NCI-H460 (cell line): ENCODE measurements at places on chromosomes 4 and X. TPM values are rescaled to one million over a fixed set of nuclear protein-coding genes. Genes with fewer than 3 reads are reported as not detected.

DNA sequence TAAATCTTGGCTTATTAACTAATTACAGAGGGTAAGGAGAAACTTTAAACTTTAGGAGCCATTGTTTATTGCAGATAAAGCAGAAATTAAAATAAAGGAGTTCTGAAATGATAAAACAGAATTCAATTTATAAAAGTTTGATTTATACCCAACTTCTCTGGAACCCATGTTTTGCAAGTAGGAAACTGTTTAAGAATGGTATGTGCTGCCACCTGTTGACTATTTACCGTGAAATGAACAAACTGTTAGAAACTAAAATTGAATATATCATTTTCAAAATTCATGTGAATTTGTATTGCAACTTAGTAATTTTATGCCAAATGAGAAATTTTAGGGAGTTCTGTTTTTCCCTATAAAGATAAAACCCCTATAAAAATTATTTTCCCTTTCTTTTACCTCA, 11.0 kb upstream of the TBC1D8B start:
- peak; percentile 2 for DNase-seq

DNA sequence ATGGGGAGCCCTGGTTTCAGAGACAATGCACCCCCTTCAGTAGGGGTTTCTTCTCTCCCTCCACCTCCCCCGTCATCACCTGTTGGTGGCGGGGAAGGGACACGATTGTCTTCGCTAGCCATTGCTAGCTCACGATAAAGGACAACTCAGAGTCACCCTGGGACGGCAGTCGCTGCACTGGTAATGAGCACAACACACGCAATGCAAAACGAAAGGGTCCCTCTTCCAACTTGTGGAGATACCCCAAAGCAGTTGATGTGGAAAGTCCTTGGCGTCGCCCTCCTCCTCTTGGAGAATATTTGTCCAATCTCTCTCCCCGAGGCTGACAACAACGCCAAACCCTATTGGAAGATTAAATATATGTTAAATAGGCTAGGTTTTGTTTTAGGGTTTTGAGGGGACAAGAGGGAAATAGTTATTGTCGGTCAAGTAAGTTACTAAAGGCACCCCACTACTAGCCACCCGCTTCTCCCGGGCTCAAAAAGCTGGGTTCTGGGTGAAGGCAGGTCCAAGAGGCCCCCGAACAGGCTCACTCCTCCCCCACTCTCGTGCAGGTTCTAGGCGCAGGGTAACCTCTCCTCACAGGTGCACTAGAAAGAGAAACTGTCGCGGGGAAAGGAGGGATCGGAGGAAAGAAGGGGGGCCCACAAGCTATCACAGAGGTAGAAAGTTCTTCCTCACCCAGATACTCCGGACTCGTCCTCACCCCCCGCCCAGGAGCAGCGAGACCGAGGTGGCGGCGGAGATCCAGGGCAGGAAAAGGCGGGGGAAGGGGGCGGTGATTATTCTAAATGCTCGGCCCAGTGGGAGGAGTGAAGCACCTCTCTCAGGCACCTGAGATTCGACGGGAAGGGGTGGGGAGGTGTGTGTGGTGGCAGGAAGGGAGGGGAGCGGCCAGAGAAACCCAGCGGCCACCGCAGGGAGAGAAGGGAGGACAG, at the start of gene LRBA:
LRBA (minus strand) TSS at position 764 of the 938 bp plus-strand sequence; CDS start at position 122, 642 bp downstream.
- peak; percentile 57 for DNase-seq

DNA sequence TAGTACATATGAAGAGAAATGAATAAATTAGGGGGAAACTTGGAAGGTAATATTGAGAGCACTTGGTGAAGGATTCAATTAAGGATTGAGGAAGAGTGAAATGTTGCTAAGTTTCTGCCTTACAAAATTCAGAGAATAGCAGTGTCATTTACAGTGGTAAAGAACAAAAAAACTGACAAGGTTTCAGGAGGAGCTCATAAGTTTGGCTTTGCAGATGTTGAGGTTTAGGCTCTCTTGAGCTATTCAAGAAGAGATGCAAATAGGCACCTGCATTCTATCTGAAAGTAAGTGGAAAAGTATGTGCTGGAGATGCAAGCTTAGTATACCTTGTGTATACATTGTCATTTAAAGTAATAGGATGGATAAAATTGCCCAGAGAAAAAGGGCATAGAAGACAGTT, 22.3 kb upstream of the EMCN start:
- DNase-seq: no peak

Gene FRAS1
- 1.7 and 2.2 TPM in 2 replicates for total RNA-seq

DNA sequence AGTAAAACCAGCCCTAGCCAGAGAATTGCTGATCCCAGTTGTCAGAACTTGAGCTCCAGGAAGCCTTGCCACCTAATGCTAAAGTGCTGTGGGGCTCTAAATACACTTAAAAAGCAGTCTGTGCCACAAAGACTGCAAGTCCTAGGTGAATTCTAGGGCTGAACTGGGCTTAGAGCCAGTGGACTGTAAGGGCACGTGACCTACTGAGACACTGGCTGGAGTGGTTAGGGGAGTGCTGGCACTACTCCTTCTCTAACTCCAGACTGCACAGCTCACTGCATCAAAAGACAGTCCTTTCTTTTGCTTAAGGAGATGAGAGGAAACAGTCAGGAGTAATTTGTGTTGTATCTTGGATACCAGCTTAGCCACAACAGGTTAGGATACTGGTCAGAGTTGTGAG, 1240.2 kb downstream of the FAM133A start:
- no peak for DNase-seq

Gene WDFY3
- total RNA-seq: 25.7 and 31.8 TPM in 2 replicates

Gene ETDA
- not detected in 2 replicates for total RNA-seq

- no peak for DNase-seq
Measured at GRCh38 chr4:146029939-146030710, 91.5 kb upstream of the ZNF827 start.

GRCh38 chr4:161714931-161715330, 448.9 kb downstream of the FSTL5 start:
- DNase-seq: no peak

DNA sequence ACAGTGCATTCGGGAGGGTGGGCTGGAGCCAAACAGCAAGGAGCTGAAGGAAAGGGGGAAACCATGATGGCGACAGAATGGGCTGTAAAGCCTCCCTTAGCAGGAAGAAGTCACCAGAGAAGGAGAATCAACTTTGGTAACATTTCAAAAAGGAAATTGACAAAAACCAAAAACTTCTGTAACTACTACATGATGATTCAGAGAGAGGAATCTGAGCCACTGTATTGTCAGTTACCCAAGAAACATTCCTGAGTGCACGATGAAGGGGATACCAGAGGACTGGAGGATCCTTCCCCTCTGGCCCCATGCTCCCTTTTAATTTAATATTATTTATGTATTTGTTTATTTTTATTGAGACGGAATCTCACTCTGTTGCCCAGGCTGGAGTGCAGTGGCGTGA, 26.3 kb downstream of the PDHA1 start:
- no peak for DNase-seq

DNA sequence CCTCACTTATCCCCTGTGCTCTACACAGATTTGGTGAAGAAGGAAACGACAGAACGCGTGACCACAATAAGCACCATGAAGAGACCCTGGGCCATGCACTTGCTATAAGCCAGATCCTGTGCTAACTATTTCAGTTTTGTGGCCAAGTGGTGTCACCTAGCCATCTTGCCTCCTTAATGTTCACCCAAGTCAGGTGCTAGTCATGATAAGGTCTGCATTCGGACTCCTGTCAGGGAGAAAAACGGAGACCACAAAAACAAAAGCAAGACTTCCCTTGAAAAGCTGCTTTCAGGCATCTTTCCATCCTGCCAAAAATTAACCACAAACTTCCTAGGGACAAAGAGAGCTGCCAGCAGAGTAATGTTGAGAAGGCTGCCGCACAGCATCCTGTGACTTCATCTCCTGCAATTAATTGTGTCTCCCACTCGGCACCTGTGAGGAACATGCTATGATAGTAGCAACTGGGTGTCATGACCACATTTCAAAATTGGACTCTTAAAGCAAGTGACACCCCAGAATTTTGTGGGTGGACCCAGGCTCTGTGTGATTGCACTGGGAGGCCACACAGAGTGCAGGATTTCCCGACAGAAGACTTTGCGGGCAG, 8.8 kb upstream of the IDS start:
- no peak for DNase-seq

Gene S100P
- total RNA-seq: 169 and 210 TPM in 2 replicates

GRCh38 chrX:23548164-23548563, 119.1 kb upstream of the PRDX4 start:
- DNase-seq: no peak

DNA sequence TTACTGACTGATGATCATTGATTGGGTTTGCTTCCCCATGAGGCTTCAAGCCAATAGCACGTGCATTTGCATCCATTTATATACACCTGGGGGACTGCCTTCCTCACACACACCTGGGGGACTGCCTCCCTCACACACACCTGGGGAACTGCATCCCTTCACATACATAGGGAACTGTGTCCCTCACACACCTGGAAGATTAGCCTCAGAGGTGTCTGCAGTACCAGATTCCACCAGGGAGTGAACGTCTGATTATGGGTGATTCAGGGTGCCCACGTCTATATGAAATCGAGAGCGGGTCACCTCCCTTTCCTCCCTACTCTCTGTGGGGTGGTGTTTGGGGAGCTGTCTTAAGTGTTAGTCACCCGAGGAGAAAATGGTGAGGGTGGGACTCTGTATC, 16.9 kb downstream of the CD99 start:
- no peak for DNase-seq

GRCh38 chr4:108709234-108709633, 53.6 kb downstream of the ETNPPL start:
- DNase-seq: no peak

DNA sequence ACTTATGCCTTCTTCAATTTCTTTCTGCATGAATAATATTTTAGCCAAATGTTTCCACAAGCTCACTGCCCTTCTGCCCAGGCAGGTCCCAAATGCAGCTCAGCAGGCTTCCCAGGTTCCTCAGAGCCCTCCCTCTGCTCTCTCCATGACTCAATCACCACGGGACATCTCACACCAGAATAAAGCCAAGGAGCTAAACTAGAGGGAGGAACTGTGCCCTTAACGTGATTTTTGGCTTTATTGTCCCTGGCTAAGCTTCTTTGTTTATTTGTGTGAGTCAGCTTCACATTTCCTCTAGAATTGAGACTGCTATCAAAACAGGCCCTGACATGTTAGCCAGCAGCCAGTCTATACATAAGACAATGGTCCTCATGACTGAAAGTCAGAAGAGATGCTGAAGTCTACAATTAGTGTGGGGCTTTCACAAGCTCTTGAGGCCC, 186.4 kb upstream of the GALNT7 start:
- DNase-seq: peak; percentile 53

DNA sequence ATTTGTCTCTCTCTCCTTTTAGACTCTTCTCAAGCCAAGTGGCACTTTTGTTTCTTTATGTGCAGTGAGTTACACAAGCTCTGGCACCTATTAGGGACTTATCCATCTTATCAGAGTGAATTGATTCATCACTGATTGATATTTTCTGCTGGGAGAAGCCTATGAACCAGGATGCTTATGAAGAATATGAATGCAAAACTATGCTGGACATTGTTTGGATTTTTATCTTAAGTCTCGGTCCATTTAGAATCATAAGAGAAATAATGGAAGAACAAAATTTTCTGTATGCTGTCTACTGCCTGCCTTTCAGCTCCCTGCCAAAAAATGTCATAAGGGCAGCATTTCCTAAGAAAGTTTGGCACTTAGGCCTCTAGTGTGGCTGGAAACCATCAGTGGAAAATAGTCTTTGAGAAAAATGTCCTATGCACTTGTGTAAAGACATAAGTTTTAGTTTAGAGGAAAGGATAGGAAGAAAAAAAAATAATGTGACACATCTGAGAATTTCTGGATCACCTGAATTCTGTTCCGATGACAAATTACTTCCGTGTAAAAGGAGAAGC, 365.7 kb upstream of the MAD2L1 start:
- DNase-seq: no peak

GRCh38 chr4:34566091-34566490, 1678.2 kb downstream of the ARAP2 start:
- DNase-seq: no peak

DNA sequence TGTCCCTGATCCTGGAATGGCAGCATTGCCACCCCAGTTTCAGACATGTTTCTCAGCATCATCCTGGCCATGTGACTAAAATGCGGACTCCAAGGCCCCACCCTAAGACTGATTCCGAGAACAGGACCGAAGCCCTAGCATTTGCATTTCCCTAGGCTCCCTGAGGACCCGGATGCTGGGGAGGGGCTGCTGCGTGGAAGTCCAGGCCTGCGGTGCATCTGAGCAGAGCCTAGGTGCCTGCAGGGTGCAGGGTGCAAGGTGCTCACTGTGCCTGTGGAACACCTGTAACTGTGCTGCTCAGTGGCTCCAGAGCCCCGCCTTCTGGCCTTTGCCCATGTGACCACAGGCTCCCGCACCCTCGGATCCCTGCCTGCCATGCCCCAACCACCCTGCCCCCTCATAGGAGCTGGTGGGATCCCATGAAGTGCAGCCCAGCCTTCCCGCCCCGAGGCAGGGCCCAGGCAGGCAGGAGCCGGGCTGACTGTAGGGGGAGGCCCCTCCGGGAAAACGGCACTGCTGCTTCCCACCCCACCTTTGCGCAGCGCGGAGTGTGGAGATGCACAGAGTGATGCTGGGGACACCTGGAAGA, 14.9 kb downstream of the PNMA6F start:
- DNase-seq: no peak

DNA sequence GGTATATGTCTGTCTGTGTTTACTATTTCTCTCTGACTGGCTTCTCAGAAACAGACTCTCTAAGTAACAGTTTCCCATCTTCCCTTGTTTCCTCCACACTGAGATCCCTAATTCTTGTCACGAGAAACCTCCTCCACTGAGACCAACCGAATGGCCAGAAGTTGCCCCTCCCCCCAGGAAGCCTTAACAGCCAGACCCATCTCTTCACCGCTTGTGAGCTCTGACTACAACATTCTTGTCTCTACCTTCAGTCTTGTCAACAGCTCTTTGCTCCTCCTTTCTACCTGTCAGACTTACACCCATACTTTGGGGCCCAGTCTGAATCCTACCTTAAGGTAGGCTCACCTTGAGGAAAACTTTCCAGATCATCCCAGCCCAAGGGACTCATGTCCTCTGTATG, 90.8 kb downstream of the NHSL2 start:
- DNase-seq: no peak

GRCh38 chr4:183755596-183755995, 96.5 kb downstream of the TRAPPC11 start:
- DNase-seq: no peak

- DNase-seq: no peak
Measured at GRCh38 chr4:75643651-75644050, 13.3 kb upstream of the CDKL2 start.

DNA sequence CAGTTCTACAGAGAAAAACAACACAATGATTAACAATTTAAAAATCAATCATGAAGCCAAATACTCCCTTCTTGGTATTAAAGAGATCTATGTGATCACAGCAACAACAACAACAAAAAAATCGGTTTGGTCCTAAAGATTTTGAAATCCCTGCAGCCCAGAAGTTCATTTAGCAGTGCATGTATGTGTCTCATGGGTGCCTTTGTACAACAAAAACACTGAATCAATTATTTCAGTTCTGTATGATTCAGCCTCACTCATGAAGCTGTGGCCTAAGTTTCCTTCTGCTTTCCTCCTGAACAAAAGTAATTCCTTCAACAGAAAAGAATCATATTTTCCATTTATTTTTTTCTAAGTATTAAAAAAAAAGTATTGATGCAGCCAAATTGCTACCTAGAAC, 393.4 kb upstream of the NDST3 start:
- DNase-seq: no peak
